ENCODE measurements at places on chromosomes 11 and 22.

DNA sequence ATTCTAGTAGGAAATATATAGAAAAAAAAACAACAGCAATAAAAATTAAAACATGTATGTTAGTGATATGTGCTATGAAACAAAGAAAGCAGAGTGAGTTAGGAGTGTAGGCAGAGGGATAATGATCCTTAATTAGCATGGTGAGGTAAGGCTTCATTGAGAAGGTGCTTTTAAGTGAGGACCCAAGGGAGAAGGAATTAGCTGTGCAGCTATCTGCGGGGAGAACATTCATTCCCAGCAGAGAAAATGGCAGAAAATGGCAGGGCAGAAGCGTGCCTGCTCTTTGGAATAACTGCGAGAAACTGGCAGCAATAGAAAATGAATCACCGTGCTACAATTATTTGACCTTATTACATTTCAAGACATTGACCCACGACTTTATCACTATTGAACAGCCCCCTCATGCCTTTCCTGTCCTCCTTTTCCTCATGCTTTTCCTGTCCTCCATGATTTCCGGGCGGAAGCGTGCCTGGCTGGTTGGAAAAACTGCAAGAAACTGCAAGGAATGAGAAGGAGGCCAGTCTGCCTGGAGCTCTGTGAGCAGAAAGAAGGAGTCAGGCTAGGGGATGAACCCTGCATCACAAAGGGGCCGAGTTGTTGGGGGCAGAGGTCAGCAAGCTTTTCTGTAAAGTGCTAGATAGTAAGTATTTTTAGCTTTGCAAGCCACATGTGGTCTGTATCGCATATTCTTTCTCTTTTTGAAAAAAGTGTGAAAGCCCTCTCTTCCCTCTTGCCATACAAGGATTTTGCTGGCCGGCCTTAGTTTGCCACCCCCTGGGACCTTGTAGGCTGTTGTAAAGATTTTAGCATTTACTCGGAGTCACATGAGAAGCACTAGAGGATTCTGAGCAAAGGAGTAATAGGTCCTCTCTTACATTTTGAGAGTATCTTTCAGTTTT, 37.1 kb upstream of the SWAP70 start:
- no peak for DNase-seq

DNA sequence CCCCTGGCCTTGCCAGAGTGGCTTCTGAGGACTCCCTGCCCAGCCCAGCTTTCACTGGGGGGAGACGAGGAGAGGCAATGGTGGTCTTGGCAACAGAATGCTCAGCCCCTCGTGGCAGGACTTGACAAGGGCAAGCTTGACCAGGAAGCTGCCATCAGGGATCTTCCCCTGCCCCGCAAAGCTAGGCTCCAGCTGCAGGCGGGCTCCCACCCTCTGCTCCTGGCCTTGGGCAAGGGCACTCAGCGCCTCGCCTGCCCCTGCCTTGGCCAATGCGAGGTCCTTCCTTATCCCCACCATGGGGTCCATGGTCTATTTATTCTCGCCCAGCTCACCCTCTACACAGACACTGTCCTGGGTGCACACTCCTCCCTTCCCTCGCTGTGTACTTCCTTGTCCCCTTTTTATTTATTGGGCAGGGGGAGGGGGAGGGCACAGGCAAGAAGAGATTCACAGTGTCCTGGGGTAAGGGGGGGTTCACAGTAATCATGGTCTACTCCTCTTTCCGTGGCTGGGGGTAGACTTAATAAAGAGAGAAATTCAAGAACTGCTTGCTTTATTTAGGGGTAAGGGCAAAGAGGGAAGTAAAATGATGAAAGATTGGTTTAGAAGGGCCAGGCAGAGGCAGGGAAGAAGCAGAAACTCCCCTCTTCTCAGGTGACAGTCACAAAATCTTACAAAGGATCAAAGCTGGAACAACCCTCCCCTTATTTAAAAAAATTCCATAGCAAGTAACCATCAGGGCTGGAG, 1.6 kb downstream of the GPHA2 start:
- DNase-seq = no peak

DNA sequence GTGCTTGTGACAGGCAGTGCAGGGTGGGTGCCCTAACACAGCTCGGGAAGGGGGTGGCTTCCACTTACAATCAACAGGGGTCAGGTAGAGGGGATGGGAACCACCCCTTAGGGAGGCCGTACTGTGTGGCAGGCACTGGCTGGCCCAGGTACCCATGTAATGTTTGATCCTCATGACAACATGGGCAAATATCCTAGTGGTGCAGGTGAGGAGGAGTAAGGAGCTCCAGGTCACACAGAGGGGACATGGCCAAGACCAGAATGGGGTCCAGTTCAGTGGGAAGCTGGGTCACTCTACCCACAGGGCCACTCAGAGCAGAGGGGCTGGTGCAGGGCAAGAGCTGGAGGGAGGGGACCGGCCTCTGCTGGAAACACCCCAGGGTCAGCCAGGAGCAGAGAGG, 3.1 kb downstream of the APOL4 start:
- DNase-seq = no peak

DNA sequence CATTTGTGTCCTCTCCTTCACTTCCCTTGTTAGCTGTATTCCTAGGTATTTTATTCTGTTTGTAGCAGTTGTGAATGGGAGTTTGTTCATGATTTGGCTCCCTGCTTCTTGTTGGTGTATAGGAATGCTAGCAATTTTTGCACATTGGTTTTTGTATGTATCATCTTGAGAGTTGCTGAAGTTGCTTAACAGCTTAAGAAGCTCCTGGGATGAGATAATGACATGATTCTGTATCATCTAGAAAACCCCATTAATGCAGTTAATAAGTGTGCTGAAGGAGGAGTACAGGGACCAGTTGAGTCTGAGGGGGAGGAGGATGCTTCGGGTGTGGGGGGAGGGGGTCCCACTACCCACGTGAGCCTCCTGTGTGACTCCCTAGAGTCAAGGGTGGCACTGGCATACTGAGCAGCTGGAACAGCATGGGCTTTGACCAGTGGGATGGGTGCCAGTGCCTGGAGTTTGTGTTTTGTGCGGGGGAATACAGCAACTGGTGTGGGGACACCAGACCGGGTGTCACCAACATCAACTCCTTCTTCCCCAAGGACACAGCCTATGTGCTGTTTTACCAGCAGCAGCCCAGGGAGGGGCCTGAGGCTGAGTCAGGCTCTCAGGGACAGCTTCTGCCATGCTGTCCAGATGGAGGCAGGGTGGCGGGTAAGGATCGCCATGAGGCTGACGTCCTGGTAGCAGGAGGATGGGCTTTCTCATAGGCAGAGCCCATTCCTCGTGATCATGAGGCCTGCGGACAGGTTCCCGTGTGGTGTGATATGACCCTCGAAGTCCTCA, 24.1 kb downstream of the USP35 start:
- no peak for DNase-seq

GRCh38 chr11:59810189-59810910, at the start of gene MRPL16:
Gene MRPL16 (minus strand): TSS chr11:59810778. CDS start chr11:59810658, 120 bp downstream.
- peak; percentile 83 for DNase-seq

DNA sequence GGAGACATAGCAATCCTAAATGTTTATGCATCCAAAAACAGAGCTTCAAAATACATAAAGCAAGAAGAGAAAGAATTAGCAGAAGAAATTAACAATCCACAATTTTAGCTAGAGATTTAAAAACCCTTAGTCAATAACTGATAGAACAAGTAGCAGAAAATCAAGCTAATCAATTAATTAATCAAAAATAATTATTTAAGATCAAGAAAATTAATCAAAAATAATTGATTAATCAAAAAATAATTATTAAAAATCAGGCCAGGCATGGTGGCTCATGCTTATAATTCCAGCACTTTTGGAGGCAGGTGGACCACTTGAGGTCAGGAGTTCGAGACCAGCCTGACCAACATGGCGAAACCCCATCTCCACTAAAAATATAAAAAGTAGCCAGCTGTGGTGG, 29.2 kb downstream of the C11orf24 start:
- DNase-seq = no peak

Data from T-helper 2 cell treated with Interferon-gamma antibody and Interleukin-4, amounts not matched to agents 5 μg/mL and 100 μg/mL, for 36 hours (primary cell).